Posterior vena cava (tissue), 2 donors: ENCODE measurements at places on chromosomes 1 and 21. TPM values are rescaled to one million over a fixed set of nuclear protein-coding genes. Genes with fewer than 3 reads are reported as not detected.

RNF220 gene
- 46.4 TPM for total RNA-seq

NHLH1 gene
- not detected for total RNA-seq

DNA sequence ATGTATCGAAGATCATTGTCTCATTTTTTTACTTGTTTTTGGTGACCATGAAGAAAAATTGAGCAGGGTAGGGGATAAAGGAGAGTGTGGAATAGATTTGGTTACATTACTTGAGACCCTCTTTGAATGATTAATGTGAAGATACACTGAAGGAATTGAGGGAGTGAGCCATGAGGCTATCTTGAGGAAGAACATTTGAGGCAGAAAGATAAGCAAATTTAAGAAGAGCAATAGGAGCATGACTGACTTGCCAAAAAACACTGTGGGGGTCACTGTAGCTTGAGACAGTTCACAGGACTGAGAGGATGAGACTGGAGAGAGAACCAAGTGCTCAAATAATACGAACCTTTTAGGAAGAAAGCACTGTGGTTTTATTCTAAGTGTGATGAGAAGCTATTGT lies 43.1 kb upstream of the PTPRC start:
- no peak for DNase-seq

CTSS gene
- total RNA-seq, result 89.2 TPM

DNA sequence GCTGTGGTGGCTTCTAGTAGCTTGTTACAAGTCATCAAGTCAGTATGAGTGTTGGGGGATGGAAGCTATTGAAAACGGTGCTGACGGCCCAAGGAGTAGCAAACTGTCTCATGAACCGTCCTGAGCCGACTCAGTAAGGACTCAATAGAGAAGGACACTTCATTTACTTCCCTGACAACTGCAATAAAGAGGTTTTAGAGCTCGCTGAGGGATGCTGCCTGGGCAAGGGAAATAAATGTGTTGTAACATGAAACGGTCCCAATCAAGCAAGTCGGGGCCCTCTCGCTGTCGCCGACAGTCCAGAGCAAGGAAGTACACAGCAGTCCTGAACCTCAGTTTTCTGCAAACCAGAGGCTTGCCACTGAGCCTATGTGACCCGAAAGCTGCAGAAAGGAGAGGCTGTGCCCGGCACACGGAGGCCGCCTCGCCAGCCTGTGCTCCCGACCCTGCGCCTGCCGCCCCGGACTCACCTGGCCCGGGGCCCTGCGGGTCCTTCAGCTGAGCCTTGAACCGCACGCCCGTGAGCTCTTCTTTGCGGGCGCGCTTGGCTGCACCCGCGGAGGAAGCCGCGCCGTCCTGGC lies 423 bp downstream of the URB1 start:
- DNase-seq, result no peak

- DNase-seq, result no peak
Observed at GRCh38 chr1:153610334-153610733, 2.6 kb downstream of the S100A16 start.
